ENCODE measurements at places on chromosomes 4 and X.

- no peak for DNase-seq
Observed at GRCh38 chr4:1445716-1446445, 39.6 kb upstream of the NKX1-1 start.

GRCh38 chr4:24164054-24164693, 274.3 kb upstream of the PPARGC1A start:
- DNase-seq = no peak

DNA sequence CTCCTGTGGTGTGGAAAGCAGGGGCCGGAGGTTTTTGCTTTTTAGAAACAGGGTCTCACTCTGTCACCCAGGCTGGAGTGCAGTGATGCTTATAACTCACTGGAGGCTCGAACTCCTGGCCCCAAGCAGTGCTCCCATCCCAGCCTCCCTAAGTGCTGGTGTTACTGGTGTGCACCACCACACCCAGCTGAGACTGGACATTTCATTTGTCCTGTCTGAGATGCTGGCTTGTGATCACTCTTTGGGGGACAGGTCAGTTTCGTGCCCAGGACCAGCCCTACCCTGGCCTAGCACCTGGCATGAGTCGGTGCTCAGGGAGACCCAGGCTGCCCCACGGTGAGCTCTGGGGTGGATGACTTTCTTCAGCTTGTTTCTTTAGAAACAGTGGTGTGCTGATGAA, 11.3 kb downstream of the PSAPL1 start:
- DNase-seq = no peak

DNA sequence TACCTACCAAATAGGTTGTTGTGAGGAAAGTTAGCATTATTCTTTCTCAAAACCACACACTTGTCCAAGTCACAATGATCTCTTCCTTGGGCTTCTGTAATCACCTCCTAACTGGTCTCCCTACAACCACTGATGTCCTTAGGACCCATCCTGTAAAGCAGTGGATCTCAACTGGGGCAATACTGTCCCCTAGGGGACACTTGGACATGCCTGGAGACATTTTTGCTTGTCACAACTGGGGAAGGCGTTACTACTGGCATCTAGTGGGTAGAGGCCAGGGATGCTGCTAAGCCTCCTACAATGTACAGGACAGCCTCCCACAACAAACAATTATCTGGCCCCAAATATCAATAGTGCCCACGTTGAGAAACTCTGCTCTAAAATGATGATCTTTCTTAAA, 118.7 kb upstream of the AP1S2 start:
- DNase-seq = no peak

DNA sequence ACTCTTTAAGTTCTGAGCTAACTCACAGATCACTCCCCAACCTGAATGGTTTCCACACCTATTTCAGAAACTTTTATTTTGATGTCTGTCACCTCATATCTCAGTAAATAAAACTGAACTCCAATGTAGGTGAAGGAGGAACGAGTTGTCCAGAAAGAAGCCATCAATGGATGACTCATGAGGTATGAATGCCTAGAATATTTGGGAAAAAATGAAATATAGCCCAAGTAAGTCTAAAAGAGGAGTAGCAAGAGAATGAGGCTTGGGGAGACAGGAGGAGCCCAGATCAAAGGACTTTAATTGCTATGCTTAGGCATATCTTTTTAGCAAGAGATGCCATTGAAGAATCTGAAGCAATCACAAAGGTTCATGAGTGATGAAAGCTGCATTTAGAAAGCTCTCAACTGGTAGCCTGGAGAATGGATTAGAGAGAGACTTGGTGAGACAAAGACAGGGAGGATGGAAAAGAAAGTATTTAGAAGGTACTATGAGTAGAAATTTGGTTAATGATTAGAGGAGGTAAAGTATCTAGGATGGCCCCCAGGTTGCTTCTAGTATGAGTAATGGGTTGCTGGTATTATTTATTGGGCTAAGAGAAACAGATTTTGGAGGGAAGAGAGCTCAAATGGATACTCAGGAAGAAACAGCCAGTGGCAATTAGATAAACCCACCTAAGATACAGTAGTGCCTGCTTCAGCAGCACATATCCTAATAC, 39.4 kb downstream of the NOCT start:
- DNase-seq = no peak

Data from stimulated activated CD8-positive, alpha-beta memory T cell treated with anti-CD3 and anti-CD28 coated beads, Interleukin-7, amount 100 ng/mL, for 48 hours (primary cell).